NCI-H510A (cell line): ENCODE measurements at places on chromosomes 6 and 20.
A peak's percentile ranks its signal among the peaks of the same experiment; 100 is the strongest.

DNA sequence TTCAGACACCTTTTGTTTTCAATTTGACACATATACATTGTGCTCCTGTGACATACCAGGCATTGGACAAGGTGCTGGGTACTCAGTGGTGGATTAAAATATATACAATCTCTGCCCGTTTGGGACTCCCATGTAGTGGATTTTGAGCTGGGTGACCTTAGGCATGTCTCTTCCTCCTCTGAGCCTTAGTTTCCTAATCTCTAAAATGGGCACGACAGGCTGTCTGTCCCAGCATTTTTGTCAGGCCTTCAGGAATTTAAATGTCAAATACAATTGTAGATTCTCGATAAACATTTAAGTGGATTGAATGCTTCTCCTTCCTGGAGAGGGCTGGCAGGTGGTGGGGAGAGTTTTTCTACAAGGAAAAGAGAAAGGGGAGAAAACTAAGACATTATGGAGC lies 22.6 kb downstream of the CDH22 start:
- DNase-seq: no peak

DNA sequence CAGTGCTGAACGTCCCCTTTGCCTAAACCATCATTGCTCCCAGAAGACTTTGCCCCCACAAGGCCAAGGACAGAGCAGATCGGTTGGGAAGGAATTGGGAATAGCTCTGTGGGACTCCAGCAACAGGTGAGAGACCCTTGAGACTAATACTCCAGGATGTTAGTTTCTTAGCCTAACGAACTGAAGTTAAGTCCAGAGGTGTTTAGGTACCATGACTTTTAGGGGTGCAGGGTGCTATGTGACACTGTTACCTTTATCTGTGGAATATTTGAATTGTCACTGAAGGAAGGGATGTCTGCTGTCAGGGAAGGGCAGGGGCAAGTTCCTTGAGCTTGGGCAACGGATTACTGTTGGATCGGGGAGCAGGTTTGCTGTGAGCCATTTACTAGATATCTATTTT lies 1.9 kb downstream of the BLCAP start:
- DNase-seq: no peak

DNA sequence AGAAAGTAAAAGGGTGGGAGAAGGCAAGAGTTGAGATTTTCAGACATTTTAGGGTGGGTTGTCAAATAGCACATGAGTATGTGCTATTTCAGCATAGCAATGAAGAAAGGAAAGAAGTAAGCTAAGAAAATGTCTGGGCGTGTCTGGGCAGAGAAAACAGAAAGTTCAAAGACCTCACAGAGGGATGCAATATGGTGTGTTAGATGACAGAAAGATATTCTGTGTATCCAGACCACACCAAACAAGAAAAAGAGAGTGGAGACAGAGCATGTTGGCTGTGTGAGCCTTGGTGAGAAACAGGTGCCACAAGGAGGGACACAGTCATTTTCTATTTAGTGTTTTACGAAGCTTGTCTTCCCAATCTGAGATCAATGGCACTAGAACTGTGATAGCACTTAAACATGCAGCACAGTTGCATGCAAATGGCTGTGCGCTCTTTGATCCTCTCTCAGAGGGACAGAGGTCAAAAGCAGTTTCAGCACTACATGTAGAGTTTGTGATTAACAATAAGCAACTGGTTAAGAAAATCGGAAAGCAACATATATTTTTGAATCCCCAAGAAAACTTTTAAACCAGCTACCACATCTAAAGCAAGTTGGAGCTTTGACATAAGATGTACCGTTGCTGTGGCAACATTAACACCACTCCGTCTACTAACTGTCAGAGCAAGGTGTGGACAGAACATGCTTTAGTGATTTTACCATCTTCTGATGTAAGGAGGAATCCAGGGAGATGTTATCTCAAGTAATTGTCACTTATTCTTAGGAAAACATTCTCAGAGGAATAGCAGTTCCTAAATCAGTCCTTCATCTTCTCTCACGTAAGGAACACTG lies 515.5 kb upstream of the NOX3 start:
- no peak for DNase-seq

DNA sequence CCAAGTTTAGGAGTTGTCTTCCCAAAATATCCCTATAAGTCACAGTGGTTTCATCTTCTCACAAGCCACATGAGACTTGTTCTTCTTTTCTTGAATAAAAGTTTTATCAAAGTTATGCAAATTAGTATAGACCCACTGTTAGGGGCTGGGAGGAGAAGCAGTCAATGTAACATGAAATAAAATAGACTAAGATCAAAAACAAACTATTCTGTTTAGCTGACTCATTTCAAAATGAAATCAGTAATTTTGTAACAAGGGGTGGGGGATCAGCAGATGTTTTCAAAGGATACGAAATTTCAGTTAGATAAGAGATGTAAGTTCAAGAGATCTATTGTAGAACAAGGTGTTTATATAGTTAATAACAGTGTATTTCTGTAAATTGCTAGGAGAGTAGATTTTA lies 339.6 kb upstream of the PRDM1 start:
- DNase-seq: no peak

DNA sequence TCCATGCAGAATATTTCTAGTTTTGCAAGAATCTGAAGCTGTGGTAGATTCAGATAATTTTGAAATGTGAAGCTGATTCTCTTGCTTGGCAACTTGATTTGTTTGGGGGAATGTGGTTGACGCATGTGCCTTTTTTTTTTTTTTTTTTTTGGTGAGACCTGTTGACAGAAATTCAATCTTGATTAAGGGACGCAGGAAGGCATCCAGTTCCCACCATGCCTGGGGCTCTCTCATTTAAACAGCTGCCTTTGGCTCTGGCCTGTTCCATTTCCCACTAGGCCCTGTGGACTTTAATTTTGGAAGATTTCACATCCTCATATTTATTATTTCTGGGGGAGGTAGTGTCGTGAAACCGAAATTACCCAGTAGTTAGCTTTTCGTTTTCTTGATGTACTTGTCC lies 8.6 kb downstream of the TPX2 start:
- DNase-seq: no peak

DNA sequence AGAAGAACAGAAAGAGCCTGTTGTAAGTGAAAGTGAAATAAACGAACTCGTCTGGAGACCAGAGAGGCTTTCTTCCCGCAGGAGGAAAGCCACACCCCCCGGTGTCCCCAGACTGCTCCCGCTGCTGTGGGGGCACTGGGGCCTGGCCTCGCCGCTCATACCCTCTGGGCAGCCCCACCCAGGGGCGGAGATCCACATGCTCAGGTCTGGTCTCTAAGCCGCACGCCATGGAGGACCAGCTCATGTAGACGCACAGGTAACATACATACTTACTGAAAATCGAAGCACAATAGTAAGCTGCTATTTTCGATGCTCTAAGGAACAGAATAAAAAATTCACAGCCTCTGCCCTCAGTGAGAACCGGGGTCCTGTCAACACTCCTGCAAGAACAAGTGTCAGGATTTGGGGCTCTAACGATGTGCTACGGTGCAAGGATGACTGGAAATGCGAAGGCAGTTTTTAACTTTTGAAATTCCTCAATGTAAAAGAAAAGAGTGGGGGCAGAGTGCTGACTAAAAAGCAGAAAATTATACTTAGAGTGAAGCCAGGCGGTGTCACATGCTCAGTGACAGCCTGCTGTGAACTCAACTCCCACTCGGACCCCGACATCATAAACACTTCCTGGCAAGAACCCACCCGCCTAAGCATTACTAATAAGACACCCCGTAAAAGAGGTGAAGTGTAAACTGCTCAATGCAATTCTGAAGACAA lies 110.5 kb downstream of the IRF4 start:
- DNase-seq: no peak

DNA sequence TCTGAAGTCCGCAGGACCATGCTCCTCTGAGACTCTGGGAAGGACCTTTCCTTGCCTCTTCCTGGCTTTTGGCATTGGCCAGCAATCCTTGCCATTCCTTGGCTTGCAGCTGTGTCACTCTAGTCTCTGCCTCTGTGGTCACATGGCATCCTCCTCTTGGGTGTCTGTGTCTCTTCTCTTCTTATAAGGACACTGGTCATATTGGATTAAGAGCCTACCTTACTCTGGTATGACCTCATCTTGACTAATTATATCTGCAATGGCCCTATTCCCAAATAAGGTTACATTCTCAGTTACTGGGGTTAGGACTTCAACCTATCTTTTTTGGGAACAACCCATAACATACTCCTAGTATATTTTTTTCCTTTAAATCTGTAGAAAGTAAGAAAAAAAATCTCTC lies 49.9 kb upstream of the GTSF1L start:
- no peak for DNase-seq

GRCh38 chr6:4647414-4648365 lies 128.5 kb upstream of the CDYL start:
- peak; percentile 46 for DNase-seq

GRCh38 chr6:10882657-10883171 lies 873 bp upstream of the GCM2 start:
- no peak for DNase-seq

GRCh38 chr20:53981130-53981529 lies 89.3 kb downstream of the BCAS1 start:
- no peak for DNase-seq

DNA sequence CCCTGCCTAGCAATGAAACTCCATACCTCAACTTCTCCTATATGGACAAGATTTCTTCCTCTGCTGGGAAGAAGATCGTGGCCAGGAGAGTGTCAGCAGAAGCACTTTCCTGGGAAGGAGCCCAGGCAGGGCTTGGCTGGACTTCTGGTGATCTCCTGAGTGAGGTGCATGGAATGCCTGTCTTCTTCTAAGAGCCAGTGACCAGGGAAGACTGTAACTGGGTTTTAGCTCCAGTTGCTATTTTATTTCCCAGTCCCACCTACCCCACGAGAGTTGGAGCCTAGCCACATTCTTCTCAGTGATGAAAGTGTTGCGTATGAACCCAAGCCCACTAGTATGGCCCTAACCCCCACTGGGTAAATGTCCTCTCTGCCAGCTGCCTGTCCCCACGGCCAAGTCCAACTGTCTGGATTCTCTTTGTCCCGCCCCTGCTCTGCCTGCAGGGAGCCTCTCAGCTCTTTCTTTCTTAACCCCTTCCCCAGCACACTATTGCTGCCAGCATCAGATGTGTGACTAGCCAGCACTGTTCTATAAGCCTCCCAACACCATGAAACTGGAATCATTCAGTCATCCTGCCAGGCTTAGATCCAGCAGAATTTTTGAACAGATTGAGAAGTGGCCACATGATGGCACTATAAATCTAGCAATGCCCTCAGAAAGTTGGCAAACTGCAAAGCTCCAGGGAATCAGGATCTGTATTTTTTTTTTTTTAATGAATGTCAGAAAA lies 69.8 kb upstream of the FAM184A start:
- no peak for DNase-seq

GRCh38 chr6:157789861-157790260 lies 33.2 kb upstream of the SNX9 start:
- no peak for DNase-seq

GRCh38 chr20:57553376-57554018 lies 7.4 kb upstream of the PCK1 start:
- DNase-seq: no peak
